GM23338 (cell line): ENCODE measurements at places on chromosomes 13 and 19. TPM values are rescaled to one million over a fixed set of nuclear protein-coding genes. Genes with fewer than 3 reads are reported as not detected.

Gene KLK15
- total RNA-seq: not detected in 2 replicates

Gene NRTN
- total RNA-seq: 4.0 and 5.9 TPM in 2 replicates

Gene USF2
- 60.5 and 63.8 TPM in 2 replicates for total RNA-seq

Gene UBXN6
- 21.6 TPM in 2 replicates for total RNA-seq

Gene SMIM7
- total RNA-seq: 64.2 and 81.7 TPM in 2 replicates

Gene KIR3DL1
- not detected in 2 replicates for total RNA-seq

DNA sequence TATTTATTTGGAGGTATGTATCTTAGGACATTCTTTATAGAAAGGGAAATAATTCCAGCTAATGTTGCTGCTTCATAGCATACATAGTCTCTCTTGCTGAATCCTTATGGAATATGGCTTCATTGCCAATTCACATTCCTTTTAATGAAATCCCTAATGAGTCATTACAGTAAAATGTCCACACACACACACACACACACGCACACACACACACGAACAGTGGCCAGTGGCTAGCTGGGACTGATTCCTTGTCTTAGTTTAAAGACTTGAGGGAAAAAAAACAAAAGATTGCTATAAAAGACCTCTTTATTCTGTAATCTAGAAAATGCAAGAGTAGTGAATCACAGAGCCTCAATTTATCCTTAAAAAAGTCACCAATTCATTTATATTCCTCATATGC, 301.6 kb downstream of the SLITRK6 start:
- no peaks in the 10 kb centered on the region for H3K27me3 ChIP-seq
- no peak for DNase-seq
- no peaks in the 10 kb centered on the region for H3K36me3 ChIP-seq
- H3K4me3 ChIP-seq: no peak overlapping the region
- no peak overlapping the region for H3K27ac ChIP-seq

- H3K4me1 ChIP-seq: peaks cover 53% of the 10 kb centered on the region
- no peaks in the 10 kb centered on the region for H3K36me3 ChIP-seq
- DNase-seq: no peak
- no peak overlapping the region for H3K4me3 ChIP-seq
These were observed 60.9 kb downstream of the FOXO1 start for GRCh38 chr13:40605573-40605972.

DNA sequence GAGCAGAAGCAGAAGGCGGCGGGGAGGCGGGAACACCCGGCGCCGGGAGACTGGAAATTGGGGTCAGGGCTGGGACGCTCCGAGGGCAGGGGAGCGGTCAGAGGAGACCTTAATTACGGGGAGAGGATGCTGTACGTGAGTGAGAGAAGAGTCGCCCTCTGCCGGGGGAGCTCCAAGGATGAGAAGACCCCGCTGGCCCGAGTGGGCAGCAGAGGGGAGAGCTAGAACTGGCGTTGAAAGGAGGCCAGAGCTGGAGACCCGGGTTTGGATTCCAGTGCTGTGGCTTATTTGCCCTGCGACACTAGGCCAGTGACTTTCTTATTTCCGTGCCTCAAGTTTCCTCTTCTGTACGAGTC, 536 bp downstream of the FAM32A start:
- no peaks in the 10 kb centered on the region for H3K27me3 ChIP-seq
- no peaks in the 10 kb centered on the region; the same call in 1 of the 2 replicates for H3K36me3 ChIP-seq
- peak overlapping the region; percentile 64 for H3K4me3 ChIP-seq
- H3K27ac ChIP-seq: no peak overlapping the region
- H3K4me1 ChIP-seq: no peaks in the 10 kb centered on the region

DNA sequence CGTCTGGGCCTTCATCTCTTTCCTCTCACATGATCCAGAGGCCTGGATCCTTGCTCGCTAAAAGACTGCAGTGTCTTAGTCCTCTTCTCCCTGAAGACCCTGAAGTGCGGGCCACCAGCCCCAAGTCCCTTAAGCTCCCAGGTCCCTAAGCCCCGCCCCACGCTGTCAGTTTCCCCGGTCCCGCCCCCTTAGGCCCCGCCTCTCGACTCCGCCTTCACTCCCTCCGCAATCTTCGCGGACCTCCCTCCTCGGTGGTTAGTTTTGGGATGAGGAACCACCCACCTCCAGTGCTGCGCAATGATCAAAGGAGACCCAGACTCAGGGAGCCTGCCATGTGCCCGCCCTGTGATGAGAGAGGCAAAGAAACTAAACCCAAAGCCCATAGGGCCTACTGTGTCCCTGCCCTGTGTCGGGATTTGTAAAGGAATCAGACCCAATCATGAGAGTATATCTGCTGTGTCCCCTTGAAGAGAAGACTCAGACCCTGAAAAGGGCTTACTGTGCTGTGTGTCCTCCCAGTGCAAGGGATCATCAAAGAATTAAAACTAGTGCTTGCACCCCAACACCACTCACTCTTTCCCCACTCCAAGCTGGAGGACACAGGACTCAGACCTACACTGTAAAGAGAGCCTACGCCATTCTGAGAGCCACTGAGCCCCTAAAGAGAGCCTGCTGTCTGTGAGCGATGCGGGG, 3.0 kb upstream of the COX6B1 start:
- H3K4me3 ChIP-seq: peak overlapping the region; percentile 78
- H3K27ac ChIP-seq: no peak overlapping the region
- H3K27me3 ChIP-seq: peaks cover 27% of the 10 kb centered on the region; the same call in 1 of the 2 replicates
- peak; percentile 97 for DNase-seq
- peaks cover 26% of the 10 kb centered on the region for H3K4me1 ChIP-seq
